ENCODE measurements at places on chromosomes 3 and 15.

GRCh38 chr15:77974098-77974414 lies 103.5 kb downstream of the TBC1D2B start:
- no peak for DNase-seq

- DNase-seq, result no peak
Measured at GRCh38 chr15:39354189-39354588, 226.7 kb upstream of the THBS1 start.

DNA sequence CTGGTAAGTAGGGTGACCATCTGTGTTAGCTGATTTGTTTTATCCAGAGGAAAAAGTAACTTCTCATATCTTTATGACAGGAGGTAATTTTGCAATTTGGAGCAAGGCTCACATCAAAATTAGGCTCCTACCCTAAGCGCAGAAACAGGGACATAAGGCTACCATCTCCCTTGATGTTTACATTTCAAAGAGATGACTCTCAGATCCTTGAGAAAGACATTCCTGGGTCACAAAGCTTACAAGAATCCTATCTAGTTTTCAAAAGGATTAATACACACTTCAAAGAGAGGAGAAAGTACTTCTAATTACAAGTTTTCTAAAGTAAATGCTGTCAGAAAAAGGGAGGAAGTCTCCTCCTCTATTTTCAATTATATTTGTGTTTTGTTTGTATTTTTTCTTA lies 7.0 kb downstream of the ZPLD1 start:
- no peak for DNase-seq

DNA sequence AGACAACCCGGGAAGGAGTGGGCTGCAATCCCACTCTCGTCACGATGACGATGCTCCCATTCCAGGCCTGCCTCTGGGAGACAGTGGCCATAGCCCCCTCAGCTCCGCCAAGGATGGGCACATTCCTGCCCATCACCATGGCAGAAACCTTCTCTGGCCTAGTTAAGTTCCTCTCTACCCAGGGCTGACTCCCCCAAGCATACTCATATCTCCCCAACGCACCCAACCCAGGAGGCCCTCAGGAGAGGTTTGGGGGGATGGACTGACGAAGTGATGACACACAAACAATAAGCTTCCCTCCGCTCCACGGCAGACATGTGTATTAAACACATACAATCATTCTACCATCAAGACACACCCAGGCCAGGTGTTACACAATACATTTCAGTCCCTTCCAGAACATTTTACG lies 60.1 kb downstream of the VGLL4 start:
- DNase-seq, result no peak

Measured in forelimb muscle (tissue), 1 donor.